ENCODE measurements at places on chromosomes 5 and 9.

- DNase-seq, result no peak
These were observed 60.8 kb downstream of the HINT1 start for GRCh38 chr5:131104169-131104808.

DNA sequence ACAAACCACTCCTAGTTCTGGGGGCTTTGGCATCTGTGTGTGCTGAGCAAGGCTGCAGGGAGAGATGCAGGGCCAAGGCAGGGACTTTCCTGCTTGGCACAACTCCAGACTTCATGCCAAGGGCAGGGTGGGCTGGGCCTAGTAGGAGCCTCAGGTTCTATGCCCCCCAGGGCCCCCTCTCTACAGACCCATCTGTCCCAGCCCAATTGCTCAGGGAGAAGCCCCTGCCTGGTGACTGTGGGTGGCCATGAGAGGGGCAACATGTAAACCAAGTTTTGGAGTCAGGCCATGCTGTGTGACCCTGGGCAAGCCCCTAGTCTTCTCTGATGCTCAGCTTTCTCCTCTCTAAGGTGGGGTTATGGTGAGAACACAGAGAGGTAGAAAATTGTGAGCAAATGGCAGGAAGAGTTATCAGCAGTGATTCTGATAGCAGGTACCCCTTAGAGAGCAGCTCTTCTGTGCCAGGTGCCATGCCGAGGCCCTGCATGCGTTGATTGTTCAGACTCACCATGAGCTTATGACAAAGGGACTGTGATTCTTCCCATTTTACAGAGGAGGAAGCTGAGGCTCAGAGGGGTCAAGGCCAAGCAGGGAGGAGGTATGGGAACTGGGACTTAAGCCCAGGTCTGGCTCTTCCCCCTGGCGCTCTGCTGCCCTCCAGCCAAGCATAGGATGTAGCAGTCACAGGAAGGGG lies 5.2 kb downstream of the OLFML2A start:
- DNase-seq, result no peak

DNA sequence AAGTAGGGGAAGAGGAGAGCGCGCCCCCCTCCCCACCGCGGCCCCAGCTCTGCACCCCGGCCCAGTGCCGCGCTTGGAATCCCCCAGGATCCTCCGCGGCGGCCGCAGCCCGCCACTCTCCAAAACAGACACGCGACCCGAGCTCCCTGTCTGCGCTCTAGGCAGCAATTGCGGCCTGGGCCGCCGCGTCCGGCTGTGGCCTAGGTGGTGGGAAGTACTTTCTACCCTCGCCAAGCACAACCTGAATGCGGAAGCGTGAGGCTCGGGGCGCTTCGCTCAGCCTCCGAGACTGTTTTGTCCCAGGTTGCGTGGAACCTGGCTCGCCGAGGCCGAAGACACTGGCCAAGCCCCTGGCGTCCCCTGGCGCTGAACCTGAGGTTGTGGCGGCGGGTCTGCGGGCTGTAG lies 3.3 kb upstream of the FOXB2 start:
- no peak for DNase-seq

DNA sequence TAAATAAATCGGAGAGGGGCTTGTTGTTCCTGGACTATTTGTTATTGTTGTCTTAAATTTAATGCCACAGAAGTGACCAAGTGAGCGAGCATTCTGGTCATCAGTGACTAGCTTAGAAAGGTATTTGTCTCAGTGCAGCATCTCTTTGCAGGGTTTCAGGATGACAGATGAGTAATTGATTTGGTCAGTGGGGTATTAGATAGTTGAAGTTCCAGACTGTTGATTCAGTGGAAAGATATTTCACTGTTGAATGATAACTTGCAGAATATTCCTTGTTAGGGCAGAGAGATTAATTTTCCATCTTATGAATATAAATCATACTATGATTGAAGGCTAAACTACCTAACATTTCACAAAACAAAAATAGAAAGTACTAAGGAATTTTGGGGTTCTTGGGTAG lies 122.4 kb downstream of the TRIO start:
- peak; percentile 76 for DNase-seq

DNA sequence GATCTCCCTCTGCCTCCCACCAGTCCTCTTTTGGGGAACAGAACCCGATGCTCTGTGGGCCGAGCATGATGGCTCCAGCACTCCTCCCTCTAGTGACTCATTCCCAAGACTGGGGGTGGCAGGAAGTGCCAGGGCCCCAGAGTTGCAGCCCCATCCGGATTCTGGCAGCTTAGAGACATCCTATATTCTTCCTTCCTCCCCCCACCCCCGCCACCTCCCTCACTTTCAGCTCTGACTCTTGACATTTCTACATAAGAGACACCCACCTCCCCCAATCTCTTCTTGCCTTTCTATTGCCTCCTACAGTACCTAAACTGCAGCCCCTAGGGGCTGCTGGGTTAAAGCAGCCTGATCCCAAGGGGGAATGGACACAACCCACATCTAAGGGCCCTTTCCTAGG lies 47.1 kb upstream of the MATR3 start:
- peak; percentile 70 for DNase-seq

DNA sequence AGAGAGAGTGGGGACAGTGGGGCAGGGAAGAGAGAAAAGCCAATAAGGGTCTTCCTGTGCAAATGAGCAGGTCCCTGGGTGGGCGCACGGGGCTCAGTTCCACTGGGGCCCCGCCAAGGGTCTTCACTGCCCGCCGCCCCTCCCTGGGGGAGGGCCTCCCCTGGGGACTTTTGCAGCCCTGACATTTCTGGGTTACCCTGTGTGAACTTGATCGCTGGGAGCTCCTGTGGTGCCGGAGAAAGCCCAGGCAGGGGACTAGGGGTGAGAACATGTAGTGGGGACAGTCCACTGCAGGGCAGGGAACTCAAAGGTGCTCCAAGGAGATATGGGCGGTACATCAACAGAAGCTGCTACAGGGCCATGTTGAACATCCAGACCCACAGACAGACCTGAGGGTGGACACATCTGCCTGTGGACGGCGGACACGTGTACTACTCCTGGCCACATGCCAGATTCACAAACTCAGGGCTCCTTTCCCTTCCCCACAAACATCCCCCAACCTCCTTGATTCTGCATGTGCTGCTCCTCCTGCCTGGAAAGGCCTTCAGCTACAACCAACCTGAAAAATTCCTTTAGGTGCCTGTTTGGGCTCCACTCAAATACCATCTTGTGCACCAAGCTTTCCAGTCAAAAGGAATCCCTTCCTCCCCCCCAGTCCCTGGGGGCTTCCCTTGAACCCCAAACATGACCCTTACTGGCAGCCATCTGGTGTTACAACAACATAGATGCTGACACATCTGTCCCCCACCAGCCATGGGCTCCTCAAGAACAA lies 43.0 kb upstream of the NEK6 start:
- no peak for DNase-seq

GRCh38 chr5:14628346-14628745 lies 36.2 kb upstream of the OTULIN start:
- peak; percentile 16 for DNase-seq

- DNase-seq, result no peak
These were observed 159.4 kb downstream of the MYO10 start for GRCh38 chr5:16776611-16777251.

DNA sequence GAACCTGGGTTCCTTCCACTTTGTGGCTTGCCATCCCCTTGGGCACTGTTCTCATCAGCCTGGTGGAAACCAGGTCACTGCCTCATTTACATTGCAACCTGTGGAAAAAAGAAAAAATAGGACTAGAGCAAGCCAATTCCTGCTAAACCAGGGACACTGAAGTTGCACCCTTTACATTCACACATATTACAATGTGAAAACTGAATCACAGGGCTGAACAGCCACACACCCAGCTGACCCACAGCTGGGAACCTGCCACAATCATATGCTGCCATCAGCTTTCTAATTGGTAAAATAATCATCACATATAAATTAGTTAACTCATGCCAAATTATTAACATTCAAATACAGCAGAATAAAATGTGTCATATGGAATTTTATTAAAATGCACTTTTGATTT lies 94.5 kb downstream of the CDH6 start:
- no peak for DNase-seq

DNA sequence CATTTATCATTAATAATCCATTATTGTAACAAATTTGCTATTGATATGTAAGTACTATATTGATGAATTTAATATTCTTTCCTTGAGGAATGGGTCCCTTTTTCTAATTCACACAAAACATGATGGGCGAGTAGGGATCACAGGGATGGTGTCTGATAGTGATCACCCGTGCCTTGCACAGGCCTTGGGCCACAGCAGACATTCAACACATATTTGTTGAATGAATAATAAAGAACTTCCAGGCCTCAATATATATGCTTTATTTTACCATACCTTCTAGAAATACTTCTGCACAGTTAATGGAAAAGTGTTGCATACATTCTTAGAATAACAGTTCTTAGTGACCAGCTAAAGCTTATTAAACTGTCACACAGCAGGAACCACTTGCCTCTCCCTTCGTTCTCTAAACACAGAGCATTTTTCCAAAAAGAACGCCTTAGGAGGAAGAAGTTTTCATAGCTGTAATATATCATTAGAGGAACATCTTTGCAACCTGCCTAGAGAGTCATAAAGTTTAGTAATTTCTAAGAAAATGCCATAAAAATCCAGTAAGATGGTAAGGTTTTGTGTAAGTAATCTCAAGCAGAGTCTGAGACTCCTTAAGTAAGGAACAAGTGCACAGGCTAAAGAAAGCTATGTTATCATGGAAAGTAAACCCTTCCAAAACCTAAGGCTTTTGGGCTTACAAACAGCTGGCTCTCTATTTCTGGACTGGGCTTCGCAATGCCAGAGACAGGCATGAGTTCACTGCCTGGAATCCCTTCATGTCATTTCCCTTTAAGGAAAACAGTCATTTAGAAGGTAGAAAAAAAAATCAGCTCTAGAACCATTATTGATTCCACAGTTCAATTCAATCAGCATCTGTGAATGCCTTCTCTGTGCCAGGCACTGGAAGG lies 17.7 kb downstream of the TTLL11 start:
- no peak for DNase-seq

Data from hepatic stellate cell (primary cell).